ENCODE measurements at places on chromosomes 1 and 21.

GRCh38 chr1:89611721-89612120 is 21.2 kb upstream of the LRRC8C start:
- DNase-seq, result no peak

DNA sequence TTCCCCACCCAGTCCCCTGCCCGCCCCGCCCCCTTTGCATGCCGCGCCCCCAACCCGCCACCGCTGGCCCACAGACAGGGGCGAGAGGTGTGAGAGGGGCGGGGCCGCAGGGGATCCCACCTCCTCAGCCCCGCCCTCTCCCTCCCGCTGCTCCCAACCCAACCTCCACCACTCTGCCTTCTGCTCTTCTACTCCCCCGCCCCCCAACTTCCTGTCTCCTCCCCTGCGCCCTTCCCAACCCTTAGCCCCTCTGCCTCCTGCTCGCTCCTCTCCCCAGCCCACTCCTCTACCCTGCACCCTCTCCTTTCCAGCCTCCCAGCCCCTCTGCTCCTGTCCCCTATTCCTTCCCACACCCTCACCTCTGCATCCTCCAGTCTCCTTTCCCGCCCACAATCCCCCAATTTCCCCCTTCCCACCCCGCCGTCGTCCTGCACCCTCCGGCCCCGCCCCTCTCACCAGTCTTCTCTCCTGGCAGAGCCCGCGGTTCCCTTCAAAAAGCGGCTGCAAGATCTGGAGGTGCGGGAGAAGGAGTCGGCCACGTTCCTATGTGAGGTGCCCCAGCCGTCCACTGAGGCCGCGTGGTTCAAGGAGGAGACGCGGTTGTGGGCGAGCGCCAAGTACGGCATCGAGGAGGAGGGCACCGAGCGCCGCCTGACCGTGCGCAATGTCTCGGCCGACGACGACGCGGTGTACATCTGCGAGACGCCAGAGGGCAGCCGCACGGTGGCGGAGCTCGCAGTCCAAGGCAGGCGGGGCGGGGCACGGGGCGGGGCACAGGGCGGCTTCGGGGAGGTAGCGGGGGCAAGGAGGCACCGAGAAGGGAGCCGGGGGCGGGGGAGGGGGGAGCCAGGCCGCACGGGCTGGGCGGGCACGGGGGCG is 5.4 kb downstream of the OBSCN start:
- peak; percentile 66 for DNase-seq

- DNase-seq, result no peak
Measured at GRCh38 chr21:36422279-36423098, 37.3 kb downstream of the CHAF1B start.

GRCh38 chr1:103457886-103458455 is 67.5 kb upstream of the RNPC3 start:
- no peak for DNase-seq

- no peak for DNase-seq
Measured at GRCh38 chr1:14925336-14926136, 228.0 kb upstream of the TMEM51 start.

GRCh38 chr1:238476841-238477240 is 586.1 kb upstream of the ZP4 start:
- DNase-seq, result no peak

All from DMS153 (cell line).